ENCODE measurements at places on chromosomes 16 and 17. TPM values are rescaled to one million over a fixed set of nuclear protein-coding genes. Genes with fewer than 3 reads are reported as not detected.
A peak's percentile ranks its signal among the peaks of the same experiment; 100 is the strongest.

GRCh38 chr16:48235556-48236136, 8.5 kb upstream of the LONP2 start:
- DNase-seq = no peak

- no peak for DNase-seq
These were observed 105.8 kb downstream of the ADCY9 start for GRCh38 chr16:4010225-4011158.

DNA sequence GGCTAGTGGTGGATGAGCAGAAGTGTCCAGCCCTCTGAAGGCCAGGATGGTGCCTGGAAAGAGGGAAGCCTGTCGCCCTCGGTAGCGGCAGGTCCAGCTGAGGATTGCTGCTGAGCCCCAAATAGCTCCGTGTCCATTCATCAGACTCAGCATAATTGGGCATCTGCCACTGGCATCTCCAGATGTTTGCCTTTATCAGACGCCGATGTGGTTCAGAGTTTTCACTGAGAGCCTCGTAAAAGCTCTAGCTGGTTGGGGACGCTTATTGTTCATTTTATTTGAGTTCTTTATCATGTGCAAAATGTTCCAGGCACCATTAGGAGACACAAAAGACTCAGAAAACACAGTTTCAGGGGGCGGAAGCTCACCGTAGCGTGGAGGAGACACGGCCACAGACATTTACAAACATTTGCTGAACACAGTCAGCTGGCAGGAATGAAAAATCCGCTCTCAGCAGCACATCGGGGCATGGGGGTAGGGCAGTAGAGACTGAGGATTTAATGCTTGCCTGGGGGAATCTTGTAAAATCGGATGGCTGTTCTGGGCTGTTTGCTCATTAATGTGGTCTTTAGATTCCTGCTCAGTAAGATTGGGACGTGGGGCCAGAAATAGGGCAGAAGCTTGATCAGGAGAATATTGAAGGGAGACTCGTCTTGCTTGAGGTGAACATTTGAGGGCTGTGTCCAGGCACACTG, 41.7 kb downstream of the SMPD3 start:
- DNase-seq = no peak

DNA sequence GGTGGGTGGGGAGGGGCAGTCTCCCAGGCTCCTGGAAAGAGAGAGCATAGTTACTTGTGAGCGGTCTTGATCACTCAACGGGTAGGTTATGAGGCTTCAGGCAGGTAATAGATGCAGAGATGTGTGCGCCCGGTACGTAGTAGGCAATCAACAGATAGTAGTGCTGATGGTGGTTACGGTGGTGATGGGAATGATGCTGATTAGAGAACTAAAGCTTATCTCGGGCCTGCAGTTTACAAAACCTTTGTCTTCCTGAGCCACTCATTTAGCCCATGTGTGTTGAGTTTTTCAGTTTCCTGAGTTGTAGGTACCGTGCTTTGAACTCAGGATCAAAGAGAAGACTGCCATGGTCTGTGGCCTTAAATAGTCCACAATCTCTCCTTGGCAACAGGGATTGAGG, 401.0 kb downstream of the SNX29 start:
- DNase-seq = no peak

DNA sequence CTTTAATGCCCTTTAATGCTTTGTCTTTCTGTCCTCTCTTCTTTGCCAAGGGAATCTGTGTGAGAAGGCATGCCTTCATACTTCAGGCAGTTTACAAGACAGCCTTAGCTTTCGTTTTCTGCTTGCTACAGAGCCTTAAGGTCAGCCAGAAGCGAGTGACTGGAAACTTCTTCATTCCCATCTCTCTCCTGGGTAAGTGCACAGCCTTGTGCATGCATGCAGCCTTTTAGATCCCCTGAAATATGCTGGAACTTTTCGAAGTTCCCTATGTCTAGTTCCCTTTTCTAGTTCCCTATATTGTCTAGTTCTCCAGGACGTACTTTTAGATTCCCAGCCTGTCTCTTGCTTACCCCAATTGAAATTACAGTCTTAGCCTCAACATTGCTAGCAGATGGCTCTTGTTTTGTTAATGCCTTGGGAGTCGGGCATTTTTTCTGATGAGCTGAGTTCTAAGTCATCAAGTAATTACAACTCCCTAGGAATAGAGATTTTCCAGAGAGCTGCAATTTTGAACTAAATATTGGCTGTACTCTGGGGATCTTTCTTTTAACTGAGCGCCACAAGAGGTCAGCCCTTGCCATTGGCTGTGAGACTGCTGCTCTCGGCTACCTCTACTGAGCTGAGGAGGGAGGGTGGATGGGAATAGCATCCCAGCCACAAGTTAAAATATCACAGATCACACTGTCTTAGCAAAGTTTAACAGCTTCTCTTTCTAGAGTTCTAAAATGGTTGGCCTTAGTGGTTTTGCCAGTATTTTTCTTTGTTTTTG, 22.7 kb upstream of the PPM1D start:
- DNase-seq = peak; percentile 44

- DNase-seq = no peak
These were observed 629.0 kb upstream of the CDH8 start for GRCh38 chr16:62665269-62665668.

DNA sequence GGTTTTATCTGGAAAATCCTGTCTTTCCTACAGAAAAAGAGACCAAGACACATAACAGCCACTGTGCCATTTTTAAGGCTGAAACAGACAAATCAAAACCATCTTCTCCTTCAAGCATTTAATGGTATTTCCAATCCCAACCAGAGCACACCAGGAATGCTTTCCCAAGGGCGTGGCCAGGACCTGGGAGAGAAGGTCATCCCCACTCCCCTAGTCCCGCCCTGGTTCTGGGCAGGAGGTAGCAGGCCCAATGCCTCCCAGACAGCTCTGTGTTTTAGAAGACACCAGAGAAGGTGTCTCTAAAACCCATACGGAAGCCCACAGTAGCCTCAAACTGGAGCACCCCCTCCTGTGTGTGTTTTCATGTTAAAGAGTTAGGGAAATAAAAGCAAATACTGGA, 214.4 kb downstream of the ZFHX3 start:
- no peak for DNase-seq

DNA sequence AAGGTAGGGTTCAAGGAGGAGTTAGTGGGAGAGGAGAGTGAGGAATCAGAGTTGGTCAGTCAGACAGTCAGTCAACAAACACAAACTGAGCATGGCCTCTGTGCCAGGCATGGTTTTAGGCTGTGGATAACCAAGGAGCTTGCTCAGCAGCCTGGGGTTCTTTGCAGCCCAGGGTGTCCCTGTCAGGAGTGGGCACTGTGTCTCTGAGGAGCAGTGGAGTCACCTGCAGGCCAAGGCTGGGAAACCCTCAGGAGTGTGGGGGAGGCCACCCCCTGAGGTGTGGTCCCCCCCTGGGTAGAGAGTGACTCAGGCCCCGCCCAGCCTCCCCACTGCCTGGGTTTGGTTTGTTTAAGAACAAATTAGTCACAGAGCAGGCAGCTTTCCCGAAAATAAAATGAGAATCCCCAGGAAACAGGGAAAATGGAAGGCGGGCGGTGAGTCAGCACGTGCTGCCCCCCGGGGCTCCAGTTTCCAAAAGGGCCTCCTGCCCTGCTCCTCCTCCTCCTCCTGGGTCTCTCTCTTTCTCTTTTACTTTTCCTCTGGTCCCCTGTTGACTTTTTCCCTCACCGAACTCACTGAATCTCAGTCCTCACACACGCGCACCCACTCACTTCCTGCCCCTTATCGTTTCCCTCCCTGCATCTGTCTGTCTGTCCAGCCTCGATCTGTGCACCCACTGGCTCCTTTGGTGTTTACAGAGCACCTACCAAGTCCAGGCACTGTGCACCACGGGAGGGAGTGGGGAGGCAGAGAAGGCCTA, 44.3 kb downstream of the SOCS3 start:
- DNase-seq = peak; percentile 50

DNA sequence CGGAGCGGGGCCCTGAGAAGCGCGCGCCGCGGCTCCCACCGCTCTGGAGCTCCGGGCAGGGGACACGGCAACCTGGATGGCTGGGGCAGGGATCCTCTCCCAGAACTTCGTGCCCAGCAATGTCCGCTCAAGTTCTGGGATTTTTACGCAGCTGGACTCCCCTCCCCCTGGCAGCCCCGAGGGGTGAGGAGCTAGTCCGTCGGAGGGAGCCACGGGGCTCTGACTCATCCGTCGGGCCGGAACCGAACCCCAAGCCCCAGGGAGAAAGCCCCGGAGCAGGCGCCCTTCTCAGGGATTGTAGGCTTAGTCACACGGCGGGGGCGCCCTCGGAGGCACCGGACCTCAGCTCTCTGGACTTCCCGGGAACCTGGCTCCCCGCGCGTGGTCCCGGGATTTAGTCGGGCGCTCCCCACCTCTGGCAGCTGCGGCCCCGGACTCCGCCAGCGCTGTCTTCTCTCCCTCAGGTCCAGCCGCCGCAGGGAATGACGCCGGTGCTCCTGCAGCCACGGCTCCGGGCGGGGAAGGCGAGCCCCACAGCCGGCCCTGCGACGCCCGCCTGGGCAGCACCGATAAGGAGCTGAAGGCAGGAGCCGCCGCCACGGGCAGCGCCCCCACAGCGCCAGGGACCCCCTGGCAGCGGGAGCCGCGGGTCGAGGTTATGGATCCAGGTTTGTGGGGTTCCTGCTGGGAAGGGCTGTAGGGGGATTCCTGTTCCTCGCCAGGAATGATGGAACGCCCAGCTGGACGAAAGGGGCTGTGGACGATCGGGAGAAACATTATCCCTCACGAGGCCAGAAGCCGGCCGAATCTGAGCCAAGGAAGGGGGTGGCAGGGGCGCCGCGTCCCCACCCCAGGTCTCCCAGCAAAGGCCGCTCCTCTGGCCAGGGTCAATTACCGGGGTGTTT, 830 bp downstream of the SPHK1 start:
- DNase-seq = no peak

DNA sequence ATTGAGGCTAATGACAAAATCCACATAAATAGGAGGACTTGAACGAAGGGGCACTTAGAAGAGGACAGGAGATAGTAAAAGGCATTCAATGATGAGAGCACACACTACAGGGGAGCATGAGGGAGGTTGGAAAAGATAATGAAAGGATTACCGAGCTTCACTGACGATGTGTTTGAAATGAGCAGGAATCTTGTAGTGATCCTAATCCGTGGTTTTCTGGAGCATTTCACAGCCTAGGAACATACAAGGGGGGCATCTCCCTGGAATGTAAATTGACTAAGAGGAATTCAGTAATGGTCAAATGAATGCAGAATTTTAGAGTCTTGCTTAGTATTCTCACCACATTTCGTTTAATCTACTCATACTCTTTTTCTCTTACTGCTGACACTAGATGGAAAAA, 5.2 kb downstream of the ATMIN start:
- no peak for DNase-seq

GRCh38 chr17:31533546-31534155, 142.2 kb downstream of the RAB11FIP4 start:
- no peak for DNase-seq

DNA sequence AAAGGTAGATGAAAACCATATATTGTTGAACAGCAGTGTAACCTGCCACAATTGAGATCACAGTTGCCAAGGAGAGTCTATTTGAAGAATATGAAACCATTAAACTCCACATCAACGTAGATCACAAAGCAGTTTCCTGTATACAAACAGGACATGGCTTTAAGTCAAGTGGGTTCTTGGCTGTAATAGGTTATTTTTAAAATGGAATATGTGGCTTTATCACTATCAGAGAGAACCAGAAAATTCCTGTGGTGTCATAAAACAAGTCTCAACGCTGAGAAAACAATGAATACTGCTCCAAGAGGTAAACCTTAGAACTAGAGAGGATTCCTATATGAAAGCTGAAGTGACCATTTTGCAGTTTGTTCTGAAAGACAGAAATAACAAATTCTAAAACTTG, 999.7 kb downstream of the CDH11 start:
- DNase-seq = no peak

- DNase-seq = no peak
These were observed 7.1 kb upstream of the DCAF7 start for GRCh38 chr17:63542942-63543821.

DNA sequence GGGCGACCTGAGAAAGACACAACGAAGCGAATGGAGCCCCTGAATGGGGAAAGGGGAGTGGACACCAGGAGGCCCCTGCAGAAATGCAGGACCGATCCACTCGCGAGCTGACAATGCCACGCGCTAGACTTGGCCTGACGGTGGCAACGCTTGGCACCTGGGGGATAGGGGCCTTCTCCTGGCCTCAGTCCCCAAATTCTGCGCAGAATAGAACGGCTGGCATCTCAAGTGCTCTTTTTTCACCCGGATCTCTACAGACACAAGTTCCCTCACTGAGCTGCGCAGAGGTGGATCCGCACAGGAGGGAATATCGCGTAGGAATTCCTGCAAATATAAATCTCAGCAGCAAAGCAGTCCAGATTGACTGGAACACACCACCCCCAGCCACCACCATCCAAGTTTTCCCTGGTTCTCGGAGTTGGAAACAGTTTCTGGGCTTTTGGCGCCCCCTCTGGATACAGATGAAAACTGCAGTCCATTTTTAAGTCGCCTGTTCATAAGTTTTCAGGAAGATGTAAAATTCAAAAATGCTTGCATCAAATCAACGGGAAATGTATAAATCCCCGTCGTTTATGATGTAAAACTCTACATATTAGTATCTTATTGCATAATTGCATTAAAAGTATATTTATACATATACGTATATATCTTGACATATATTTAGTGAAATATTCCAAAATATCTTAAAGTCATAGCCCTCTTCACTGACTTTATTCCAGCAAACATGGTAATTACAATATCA, 2.3 kb upstream of the SOX9 start:
- peak; percentile 86 for DNase-seq

- DNase-seq = no peak
These were observed 2.6 kb downstream of the CA7 start for GRCh38 chr16:66846831-66847230.

GRCh38 chr17:78534492-78535272, 42.5 kb downstream of the DNAH17 start:
- no peak for DNase-seq

DNA sequence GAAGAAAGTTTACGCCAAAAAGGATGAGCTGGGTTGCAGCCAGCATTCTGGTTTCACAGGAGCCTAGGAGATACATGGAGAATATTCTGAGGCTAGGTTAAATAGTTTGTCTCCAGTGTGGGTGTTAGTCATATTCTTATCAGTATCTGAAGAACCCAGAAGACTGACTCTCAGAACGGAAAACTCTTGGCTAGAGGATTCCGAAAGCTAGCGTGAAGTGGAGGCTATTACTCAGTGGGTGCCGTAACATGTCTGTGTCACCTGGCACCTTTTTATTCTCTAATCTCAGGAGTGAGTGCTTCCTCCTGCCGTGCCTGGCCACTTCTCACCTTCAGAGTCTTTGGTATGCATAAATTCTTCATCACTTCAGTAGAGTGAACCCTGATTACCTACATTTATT, 199.5 kb downstream of the WWOX start:
- DNase-seq = no peak

DNA sequence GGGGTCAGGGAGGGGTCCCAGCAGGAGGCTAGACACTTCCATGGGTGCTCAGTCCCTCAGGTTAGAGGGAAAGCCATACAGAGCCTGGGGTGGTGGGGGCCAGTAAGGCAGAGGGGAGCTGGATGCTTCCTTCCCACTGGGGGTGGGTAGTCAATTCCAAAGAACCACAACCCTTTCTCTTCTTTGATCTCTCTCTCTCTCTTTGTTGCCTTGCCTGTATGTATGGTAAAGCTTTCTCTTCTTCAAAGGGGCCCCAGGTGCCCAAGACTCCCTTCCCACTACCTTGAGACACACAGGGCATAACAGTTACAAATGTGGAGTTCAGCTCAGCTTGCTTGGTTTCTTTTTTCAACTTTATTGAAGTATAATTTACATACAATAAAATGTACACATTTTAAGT, 30.5 kb upstream of the C1QL1 start:
- DNase-seq = no peak

The PPP1R27 gene
- total RNA-seq = not detected

The WFDC1 gene
- 92.6 TPM for total RNA-seq

The IRX3 gene
- 0.43 TPM for total RNA-seq

The NDE1 gene
- 30.0 TPM for total RNA-seq

The TMEM88 gene
- total RNA-seq = 5.8 TPM

The KRTAP9-1 gene
- total RNA-seq = not detected

The SOCS7 gene
- 19.4 TPM for total RNA-seq

The TP53TG3C gene
- not detected for total RNA-seq

The C16orf92 gene
- total RNA-seq = not detected

Measured in mucosa of gallbladder (tissue), 1 donor.